ENCODE measurements at places on chromosomes 1 and 21.
A peak's percentile ranks its signal among the peaks of the same experiment; 100 is the strongest.

GRCh38 chr1:168469690-168470089 lies 74.1 kb downstream of the XCL2 start:
- H3K36me3 ChIP-seq, result no peaks in the 10 kb centered on the region
- H3K27ac ChIP-seq, result no peak overlapping the region
- H3K4me3 ChIP-seq, result no peak overlapping the region
- no peaks in the 10 kb centered on the region for H3K27me3 ChIP-seq

- H3K4me1 ChIP-seq, result no peaks in the 10 kb centered on the region
- DNase-seq, result no peak
- H3K4me3 ChIP-seq, result no peak overlapping the region
- no peaks in the 10 kb centered on the region for H3K27me3 ChIP-seq
- H3K27ac ChIP-seq, result no peak overlapping the region
Observed at GRCh38 chr1:74780594-74780993, 47.6 kb downstream of the TYW3 start.

- H3K36me3 ChIP-seq, result no peaks in the 10 kb centered on the region
- no peak for DNase-seq
- H3K4me1 ChIP-seq, result peaks cover 63% of the 10 kb centered on the region
Observed at GRCh38 chr1:230087717-230088105, 20.7 kb downstream of the GALNT2 start.

- no peaks in the 10 kb centered on the region for H3K27me3 ChIP-seq
- peak overlapping the region; percentile 96 for H3K27ac ChIP-seq
- no peaks in the 10 kb centered on the region for H3K36me3 ChIP-seq
Observed at GRCh38 chr21:38804030-38804788, 1.5 kb upstream of the ETS2 start.

DNA sequence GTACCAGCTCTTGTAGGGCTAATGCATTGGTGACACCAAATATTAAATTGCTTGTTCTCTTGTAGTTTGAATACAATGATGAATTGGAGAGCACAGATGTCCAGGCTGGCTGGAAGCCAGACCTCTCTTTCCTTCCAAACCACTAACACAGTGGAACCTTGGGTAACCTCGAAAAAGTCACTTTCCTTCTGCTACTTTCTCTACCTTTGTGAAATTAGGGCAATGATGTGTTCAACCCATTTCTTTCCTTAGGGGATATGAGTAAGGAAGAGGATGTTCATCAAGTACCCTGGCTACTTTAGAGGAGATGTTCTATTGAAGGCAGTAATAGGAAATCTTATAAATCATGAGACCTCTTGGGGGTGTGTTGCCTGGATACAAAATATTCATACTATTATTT lies 55.7 kb downstream of the XCL2 start:
- no peaks in the 10 kb centered on the region for H3K27me3 ChIP-seq
- no peak for DNase-seq
- H3K36me3 ChIP-seq, result no peaks in the 10 kb centered on the region
- H3K4me3 ChIP-seq, result no peak overlapping the region

DNA sequence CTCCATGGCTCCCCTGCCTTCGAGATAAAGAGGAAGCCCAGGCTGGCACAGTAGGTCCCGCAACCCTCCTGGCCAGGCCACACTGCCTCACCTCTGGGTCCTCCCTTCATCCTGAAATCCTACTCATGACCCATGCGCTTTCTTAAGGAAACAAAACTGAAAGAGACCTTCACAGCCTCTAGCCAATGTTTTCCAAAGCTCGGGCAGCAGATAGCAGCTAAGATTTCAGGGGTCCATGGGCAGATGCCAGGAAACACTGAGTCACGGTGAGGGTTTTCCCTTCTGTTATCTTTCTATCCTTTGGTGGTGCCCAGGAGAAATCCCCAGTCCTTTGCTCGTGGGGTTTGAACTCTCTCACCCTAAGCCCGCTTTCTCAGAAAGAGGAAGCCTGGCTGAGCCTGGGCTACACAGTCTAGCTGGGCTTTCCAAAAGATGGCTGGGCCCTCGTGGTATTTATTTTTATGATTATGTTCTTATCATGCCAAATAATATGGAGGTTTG lies 26.6 kb downstream of the TTC39A start:
- DNase-seq, result no peak
- H3K27me3 ChIP-seq, result no peaks in the 10 kb centered on the region
- no peak overlapping the region for H3K27ac ChIP-seq
- no peaks in the 10 kb centered on the region for H3K36me3 ChIP-seq

DNA sequence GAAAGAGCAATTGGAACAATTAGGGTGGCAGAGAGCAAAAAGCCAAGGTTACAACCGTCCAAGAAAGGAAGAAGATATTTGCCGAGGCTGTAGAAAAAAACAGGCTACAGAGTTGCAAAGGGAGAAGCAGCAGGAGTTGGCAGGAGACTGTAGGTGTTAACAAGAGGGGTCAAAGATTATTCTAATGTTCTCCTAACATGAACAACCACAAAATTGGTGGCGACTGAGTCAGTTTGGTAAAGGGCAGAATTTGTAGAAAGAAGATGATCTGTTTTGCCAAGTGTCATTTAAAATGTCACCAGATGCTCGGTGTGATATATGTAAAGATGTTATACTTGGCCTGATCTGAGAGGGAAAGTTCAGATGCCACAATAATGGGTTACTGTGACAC lies 401 bp upstream of the PRUNE1 start:
- peak overlapping the region; percentile 70 for H3K4me3 ChIP-seq
- peak overlapping the region; percentile 93 for H3K27ac ChIP-seq
- no peaks in the 10 kb centered on the region for H3K27me3 ChIP-seq
- no peaks in the 10 kb centered on the region for H3K36me3 ChIP-seq

- peak overlapping the region; percentile 89 for H3K27ac ChIP-seq
- DNase-seq, result no peak
- no peaks in the 10 kb centered on the region for H3K36me3 ChIP-seq
- H3K4me1 ChIP-seq, result peaks cover 22% of the 10 kb centered on the region
- H3K4me3 ChIP-seq, result peak overlapping the region; percentile 92
Observed at GRCh38 chr21:33230545-33231324, 997 bp downstream of the IFNAR2 start.

DNA sequence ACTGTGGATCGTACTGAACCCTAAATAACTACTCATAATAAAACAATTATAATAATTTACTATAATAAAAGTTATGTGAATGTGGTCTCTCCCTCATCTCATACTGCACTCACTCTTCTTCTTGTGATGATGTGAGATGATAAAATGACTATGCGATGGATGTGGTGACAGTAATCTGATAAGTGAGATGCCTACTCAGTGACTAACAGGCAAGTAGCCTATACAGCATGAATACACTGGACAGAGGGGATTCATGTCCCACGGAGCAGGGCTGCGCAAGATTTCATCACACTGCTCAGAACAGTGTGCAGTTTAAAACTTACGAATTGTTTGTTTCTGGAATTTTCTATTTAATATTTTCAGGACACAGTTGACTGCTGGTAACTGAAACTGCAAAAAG lies 304.0 kb downstream of the DUSP10 start:
- no peak overlapping the region for H3K27ac ChIP-seq
- no peak overlapping the region for H3K4me3 ChIP-seq
- H3K36me3 ChIP-seq, result no peaks in the 10 kb centered on the region
- H3K4me1 ChIP-seq, result peaks cover 13% of the 10 kb centered on the region
- H3K27me3 ChIP-seq, result no peaks in the 10 kb centered on the region

GRCh38 chr21:38354231-38354630 lies 97.4 kb downstream of the KCNJ15 start:
- H3K36me3 ChIP-seq, result no peaks in the 10 kb centered on the region
- no peak overlapping the region for H3K4me3 ChIP-seq
- no peaks in the 10 kb centered on the region for H3K27me3 ChIP-seq
- DNase-seq, result peak; percentile 67

GRCh38 chr1:24752305-24752704 lies 7.1 kb downstream of the CLIC4 start:
- peak overlapping the region; percentile 17 for H3K27ac ChIP-seq
- no peaks in the 10 kb centered on the region for H3K36me3 ChIP-seq
- no peak for DNase-seq
- peaks cover 79% of the 10 kb centered on the region for H3K4me1 ChIP-seq

- no peak for DNase-seq
- peaks cover 94% of the 10 kb centered on the region for H3K4me1 ChIP-seq
- peak overlapping the region; percentile 80 for H3K27ac ChIP-seq
- H3K27me3 ChIP-seq, result no peaks in the 10 kb centered on the region
- H3K36me3 ChIP-seq, result no peaks in the 10 kb centered on the region
- no peak overlapping the region for H3K4me3 ChIP-seq
Observed at GRCh38 chr1:12180903-12181302, 14.1 kb downstream of the TNFRSF1B start.

DNA sequence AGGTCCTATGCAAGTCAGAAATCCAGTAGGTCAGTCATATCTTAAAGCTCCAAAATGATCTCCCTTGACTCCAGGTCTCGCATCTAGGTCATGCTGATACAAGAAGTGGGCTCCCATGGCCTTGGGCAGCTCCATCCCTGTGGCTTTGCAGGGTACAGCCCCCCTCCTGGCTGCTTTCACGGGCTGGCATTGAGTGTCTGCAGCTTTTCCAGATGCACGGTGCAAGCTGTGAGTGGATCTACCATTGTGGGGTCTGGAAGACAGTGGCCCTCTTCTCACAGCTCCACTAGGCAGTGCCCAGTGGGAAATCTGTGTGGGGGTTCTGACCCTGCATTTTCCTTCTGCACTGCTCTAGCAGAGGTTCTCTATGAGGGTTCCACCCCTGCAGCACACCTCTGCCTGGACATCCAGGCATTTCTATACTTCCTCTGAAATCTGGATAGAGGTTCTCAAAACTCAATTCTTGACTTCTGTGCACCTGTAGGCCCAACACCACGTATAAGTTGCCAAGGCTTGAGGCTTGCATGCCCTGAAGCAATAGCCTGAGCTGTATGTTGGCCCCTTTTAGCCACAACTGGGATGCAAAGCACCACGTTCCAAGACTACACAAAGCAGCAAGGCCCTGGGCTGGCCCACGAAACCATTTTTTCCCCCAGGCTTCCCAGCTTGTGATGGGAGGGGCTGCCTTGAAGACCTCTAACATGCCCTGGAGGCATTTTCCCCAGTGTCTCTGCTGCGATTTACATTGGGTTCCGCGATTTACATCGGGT lies 472.7 kb downstream of the NPHP4 start:
- no peaks in the 10 kb centered on the region for H3K4me1 ChIP-seq
- no peaks in the 10 kb centered on the region for H3K36me3 ChIP-seq
- no peak overlapping the region for H3K4me3 ChIP-seq
- no peaks in the 10 kb centered on the region for H3K27me3 ChIP-seq
- H3K27ac ChIP-seq, result no peak overlapping the region

DNA sequence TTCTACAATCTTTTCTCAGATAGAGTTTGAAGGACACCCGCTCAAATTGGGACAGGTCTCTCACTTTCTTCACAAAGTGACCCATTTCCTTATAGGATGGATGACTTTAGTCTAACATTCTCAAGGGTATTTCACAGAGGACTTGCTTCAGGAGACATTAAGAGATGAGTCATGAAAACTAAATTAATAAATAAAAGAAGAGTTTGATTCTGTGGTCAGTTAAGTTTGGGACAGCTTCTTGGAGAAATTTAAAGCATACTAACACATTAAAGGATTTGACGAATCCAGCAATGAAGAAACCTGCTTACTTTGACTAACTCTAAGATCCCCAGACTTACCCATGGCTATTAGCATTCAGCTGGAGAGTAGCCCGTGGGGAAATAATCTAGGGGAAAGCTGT lies 95.6 kb upstream of the RAB3GAP2 start:
- H3K27me3 ChIP-seq, result no peaks in the 10 kb centered on the region
- H3K4me1 ChIP-seq, result peaks cover 26% of the 10 kb centered on the region
- DNase-seq, result peak; percentile 6
- H3K36me3 ChIP-seq, result no peaks in the 10 kb centered on the region

DNA sequence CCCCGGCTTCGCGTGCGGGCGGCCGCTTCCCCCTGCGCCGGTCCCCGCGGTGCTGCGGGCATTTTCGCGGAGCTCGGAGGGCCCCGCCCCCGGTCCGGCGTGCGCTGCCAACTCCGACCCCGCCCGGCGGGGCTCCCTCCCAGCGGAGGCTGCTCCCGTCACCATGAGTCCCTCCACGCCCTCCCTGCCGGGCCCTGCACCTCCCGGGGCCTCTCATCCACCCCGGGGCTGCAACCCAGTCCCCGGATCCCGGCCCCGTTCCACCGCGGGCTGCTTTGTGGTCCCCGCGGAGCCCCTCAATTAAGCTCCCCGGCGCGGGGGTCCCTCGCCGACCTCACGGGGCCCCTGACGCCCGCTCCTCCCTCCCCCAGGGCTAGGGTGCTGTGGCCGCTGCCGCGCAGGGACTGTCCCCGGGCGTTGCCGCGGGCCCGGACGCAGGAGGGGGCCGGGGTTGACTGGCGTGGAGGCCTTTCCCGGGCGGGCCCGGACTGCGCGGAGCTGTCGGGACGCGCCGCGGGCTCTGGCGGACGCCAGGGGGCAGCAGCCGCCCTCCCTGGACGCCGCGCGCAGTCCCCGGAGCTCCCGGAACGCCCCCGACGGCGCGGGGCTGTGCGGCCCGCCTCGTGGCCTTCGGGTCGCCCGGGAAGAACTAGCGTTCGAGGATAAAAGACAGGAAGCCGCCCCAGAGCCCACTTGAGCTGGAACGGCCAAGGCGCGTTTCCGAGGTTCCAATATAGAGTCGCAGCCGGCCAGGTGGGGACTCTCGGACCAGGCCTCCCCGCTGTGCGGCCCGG lies 159.2 kb downstream of the RUNX1 start:
- H3K4me3 ChIP-seq, result peak overlapping the region; percentile 84
- H3K27ac ChIP-seq, result peak overlapping the region; percentile 90
- peaks cover 16% of the 10 kb centered on the region for H3K4me1 ChIP-seq

DNA sequence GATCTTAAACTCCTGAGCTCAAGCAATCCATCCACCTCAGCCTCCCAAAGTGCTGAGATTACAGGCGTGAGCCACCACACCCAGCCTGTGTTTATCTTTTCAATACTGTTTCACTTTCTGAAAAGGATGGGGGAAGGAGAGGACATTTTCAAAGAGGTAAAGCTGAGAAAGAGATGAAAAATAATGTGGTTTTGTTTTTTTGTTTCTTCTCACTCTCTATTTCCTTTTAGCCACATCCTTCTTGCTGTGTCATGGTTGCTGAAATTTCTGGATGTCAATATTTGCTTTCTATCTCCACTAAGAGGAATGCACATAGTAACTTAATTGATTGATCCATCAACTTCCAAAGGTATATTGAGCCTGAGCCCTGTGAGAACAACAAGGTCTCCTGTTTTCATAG lies 6.4 kb upstream of the C1orf21 start:
- DNase-seq, result no peak
- no peaks in the 10 kb centered on the region for H3K36me3 ChIP-seq
- no peak overlapping the region for H3K27ac ChIP-seq
- no peaks in the 10 kb centered on the region for H3K27me3 ChIP-seq
- no peak overlapping the region for H3K4me3 ChIP-seq

DNA sequence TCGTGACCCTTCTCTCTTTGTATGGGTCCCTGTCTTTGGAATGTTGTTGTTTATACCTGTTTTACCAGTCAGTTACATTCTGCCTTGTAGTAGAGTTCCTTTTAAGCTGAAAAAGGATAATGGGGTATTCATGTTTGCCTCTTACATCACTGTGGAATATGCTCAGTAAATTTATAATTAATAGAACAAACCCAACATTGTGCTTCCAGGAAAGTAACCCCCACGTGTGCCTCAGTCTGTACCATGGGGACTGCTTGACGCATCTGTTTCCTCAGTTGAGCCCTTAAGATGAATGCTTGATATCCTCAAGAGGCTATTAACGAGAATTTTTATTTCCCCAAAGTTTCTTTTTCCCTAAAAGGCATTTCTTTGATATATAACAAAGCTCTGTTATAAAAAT lies 73.4 kb downstream of the ST6GALNAC3 start:
- no peak overlapping the region for H3K27ac ChIP-seq
- no peaks in the 10 kb centered on the region for H3K27me3 ChIP-seq
- H3K36me3 ChIP-seq, result no peaks in the 10 kb centered on the region
- no peak overlapping the region for H3K4me3 ChIP-seq

- no peaks in the 10 kb centered on the region for H3K27me3 ChIP-seq
- H3K27ac ChIP-seq, result no peak overlapping the region
- no peak for DNase-seq
- no peaks in the 10 kb centered on the region for H3K36me3 ChIP-seq
Observed at GRCh38 chr21:28337315-28337714, 655.4 kb downstream of the LTN1 start.

Data from vagina (tissue), 2 donors.